Activated CD4-positive, alpha-beta T cell treated with anti-CD3 and anti-CD28 coated beads, Interleukin-2, amount 50 U/mL, for 4 hours (primary cell): ENCODE measurements at places on chromosomes 4 and X.

GRCh38 chr4:145878501-145879435, 59.9 kb downstream of the ZNF827 start:
- DNase-seq = no peak

DNA sequence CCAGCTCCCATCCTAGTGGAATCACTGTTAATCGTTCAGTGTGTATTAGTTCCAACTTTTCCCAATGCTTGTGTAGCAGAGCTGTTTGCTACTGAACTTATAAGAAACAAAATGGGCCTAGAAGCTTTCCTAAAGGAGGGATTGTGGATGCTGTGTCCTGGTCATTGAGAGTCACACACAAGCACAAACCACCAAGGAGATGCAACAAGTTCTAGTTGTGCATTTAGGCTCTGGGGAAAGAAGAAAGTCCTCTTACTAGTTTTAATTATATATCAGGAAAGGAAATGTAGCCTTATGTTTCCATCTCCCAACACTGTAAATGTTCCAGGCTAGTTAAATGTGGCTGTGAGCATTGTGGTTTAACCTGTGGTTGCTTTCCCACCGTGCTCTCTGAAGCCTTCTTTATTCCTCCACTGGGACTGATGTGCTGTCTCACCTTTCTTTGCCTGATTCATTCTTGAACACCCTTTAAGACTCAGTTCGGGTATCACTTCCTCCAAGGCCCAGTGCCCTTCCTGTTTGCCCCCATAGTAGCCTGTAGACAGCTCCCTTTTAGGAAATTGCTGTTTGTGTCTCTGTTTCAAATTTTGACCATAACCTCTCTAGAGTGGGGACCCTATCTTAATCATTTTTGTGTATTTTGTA, 34.3 kb downstream of the ATP10D start:
- DNase-seq = no peak

DNA sequence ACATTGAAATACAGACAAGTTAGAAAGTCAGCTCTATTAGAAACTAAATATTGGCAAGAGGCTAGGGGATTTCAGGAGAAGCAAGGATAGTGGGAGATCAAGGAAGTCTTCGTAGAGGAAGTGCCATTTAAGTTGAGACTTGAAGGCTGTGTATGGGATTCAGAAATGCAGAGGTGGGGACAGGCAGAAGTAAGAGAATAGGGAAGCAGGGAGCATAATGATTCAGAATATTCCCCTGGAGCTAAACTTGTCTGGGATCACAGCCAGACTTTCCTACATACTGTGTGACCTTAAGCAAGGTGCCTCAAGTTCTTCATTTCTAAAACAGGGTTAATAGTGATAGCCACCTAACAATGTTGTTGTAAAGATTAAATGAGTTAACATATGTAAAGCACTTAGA, 108.8 kb downstream of the DDIT4L start:
- DNase-seq = no peak

DNA sequence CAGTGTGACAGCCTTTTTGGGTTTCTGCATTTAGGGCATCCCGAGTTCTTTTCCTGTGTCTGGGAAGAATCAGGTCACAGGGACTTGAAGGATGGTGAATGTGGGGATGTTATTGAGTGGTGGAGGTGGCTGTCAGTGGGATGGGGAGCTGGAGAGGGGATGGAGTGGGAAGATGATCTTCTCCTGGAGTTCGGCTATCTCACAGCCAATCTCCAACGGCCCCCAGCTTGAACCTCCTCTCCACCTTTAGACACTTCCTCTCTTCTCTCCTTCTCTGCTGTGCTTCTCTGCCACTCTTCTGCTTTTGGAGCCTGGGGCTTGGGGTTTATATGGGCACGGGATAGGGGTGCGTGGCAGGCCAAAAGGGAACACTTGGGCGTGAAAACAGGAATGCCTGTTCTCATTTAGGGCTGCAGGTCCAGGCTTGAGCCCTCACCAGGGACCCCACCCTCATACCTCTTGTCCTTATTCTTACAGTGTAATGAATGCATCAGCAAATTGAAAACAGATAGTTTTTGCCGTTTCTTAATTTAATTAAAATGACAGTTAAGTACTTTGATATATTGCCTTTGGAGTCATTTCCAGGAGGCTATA, 37.5 kb downstream of the USP9X start:
- no peak for DNase-seq

- DNase-seq = no peak
These were observed 1811.6 kb downstream of the ARAP2 start for GRCh38 chr4:34432706-34433105.

DNA sequence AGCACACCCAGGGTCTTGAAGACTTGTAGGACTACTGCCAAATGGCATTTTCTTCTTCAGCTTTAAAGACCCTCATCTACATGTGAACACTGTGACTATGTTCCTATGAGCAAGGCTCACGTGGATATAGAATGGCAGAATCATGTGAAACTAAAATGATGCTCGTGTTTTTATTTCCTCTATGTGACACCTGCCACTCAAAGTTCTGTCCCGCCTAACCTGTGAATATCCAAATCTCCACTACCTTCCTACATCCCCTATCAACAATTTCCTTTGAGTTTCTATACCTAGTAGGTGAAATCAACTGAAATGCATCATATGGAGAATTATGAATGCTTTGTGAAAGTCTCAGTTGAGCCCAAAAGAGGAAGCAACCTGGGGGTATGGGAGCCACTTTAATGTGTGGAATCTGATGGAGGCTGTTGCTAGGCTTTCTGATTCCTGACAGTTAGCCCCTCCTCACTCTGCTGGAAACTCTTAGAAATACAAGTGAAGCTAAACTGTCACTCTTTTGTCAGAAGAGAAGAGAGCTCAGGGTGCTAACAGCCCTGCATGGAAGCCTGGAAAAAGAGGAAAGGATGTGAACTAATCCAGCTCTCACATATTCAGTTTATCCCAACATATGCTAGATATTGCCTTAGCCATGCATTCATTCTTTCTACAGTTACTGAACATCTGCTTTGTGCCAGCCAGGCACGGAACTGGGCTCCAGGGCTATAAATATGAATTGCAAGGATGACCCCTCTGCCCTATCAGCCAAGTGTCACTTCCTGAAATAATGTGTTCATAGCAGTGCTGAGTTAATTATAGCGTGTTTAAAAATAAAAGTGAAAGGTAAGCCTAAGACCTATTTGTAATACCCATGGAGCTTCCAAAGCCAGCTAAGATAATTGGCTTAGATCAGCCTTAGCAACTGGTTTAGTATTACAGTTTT, 11.0 kb downstream of the LHFPL1 start:
- DNase-seq = no peak
